ENCODE measurements at places on chromosomes 4 and X.

DNA sequence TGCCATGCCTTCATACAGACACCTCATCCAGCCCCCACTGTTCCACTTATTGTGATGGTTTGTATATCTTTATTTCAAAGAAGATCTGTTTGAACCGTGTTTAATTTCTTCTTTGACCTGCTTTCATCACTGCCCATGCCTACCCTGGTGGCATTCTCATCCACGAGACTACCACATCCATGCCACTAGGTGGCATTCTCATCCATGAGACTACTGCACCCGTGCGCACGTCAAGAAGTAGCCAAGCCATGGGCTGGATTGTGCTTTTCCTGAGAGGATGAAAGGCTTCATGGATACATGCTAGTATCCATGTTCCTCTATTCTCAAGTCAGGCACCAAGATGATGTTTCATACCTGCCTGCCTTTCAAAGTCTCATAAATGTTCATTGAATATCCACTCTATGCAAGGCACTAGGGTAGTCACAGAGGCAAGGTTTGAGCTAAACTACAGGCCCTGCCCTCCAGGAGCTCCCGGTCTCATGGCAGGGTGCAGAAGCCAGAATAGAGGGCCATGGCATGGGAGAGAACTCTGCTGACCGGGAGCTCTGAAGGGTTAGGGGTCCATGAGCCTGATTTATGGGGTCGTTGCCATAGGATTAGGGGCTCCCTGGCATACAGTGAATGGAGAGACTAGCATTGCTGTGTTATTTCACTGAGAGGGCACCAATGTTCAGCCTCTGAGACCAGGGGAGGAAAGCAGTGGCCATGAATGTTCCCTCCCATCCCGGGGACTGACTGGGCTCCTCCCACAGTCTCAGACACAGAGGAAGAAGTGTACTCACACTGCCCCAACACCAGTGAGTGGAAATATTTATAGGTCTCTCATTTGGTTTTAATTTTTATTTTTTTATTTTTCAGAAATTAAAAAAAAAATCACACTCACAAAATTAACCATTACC lies 24.8 kb upstream of the EOLA2 start:
- DNase-seq = peak; percentile 72

- no peak for DNase-seq
Measured at GRCh38 chrX:68048774-68049173, 384.5 kb downstream of the OPHN1 start.

- DNase-seq = peak; percentile 81
Measured at GRCh38 chr4:155809835-155810234, 51.0 kb downstream of the GUCY1B1 start.

- DNase-seq = no peak
Measured at GRCh38 chr4:169615467-169616106, 3.2 kb upstream of the NEK1 start.

DNA sequence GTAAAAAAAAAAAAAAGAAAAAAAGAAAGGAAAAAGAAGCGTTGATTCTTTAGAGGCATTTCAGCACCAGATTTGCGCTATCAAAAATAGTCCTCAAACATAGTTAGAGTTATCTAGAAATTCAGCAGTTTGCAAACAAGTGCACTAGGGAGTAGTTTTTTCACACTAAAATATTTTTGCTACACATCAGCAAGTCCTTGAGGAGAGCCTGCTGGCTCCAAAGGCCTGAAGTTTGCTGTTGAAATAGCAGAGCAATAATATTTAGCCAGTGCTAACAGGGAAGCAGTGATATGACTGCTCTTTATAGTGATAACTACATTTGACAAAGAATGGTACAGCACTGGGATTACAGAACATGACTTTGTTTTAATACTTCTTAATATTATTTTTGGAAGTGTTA lies 472.2 kb downstream of the PCDH7 start:
- no peak for DNase-seq

DNA sequence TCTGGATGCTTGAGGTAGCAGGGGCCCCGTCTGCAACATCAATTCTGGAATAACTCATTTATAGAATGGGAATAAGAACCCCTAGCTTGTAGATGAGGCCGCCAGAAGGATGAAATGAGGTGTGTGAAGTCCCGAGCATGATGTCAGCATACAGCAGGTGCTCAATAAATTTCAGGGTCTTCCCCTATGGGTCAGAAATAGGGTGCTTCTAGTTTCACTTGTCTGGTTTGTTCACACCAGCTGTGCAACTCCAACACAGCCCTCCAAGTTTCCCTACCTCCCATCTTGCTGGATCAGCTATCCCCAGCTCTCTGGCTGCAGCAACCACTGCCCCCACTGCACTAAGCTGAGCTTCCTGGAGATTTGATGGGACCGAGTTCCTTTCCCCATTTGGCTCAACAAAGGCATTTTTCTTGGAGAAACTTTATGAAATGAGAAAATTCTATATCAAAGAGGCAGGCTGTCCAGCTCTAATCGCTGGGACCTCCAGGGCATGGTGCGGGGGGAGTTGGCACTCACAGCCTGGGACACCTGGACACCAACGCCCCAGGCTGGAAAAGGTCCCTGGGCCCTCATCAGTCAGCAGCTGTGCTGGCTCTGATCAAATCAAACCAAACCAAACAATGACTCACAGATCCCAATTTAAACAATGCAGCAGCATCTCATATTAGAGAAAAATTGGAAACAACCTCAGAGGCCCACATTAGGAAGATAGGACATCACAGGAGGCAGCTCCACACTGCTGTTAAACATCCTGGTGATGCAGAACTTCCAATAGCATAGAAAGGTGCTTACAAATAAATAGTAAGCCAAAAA lies 13.3 kb downstream of the SLC2A9 start:
- DNase-seq = no peak

- no peak for DNase-seq
Measured at GRCh38 chrX:149223854-149224253, 281.3 kb downstream of the IDS start.

DNA sequence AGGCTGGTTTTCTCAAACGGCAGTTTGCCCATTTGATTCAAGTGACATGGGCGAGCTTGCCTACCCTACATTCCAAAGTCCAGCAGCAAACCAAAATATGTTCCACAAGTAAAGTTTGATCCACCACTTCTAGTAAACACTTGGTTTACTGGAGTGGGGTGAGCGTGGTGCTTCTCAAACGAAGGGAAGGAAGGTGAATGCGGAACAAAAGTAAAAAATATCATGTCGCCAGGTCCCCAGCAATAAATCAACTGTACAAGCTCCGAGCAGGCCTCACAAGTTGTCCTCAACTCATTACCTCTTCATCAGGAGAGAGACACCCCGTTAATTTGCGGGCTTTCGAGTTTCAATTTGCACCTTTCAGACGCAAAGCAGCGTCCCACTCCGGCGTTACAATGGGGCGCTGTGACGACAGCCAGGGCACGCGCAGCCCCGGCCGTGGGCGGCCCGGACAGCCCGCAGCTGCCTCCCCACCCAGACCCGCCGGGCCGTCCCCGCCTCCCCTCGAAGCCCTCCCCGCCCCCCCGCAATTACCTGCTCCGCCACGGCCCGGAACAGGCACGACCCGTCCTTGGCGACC lies 1.0 kb downstream of the OTUD4 start:
- DNase-seq = peak; percentile 23

DNA sequence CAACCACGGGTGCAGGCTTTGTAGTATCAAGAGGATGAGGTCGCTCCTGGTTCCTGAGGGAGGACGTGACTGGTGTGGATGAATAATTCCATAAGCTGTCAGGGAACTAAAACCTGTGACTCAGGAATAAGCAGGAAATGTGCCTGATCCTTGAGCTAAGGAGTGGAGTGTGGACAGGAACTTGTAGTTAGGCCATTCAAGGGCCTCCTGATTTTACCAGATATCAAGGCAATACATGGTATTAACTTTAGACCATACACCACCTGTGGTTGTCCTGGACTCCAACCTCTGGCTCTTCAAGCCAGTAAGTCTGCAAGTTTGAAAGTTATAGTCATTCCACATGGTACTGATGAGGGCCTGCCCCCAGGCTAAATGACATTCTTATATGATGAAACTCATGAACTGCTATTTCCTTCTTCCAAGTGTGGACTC lies 12.1 kb upstream of the ING2 start:
- DNase-seq = no peak

DNA sequence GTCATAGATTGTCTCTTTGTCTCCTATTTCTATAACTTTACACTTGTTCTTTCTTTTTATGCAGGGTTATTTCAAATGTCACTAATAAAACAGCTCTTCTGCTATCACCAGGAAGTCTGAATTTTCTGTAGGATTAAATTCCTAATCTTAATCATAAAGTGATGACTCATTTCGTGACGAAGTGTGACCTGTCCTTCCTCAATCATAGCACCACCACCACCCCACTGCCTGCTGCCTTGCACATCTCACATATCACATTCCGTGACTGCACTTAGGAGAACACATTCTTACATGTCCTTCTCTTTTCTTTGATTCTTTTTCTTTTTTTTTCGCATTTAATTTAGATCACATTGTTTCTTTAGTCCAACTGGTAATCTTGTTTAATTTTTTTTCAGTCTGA lies 57.7 kb upstream of the UGT2B7 start:
- no peak for DNase-seq

DNA sequence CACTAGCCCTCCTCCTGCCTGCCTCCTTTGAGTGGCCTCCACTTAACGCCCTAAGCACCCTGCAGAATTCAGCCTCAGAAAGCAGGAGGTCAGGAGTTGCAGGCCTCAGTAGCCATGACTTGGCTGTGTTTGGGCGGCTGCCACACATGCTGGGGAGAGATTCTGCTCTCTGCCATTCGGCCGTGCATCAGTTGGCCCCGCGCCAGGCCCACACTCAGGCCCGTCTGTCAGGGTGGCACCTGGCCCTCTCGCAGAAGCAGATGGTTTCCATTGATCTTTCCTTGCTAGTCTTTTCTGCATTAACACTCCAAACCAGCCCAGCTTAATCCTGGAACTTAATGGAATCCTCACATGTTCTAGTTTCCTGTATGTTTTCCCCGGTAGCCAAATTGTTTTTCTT lies 30.7 kb upstream of the ATP6AP2 start:
- no peak for DNase-seq

GRCh38 chr4:14908635-14909034 lies 93.6 kb upstream of the CPEB2 start:
- DNase-seq = no peak

GRCh38 chr4:128241425-128241913 lies 46.1 kb downstream of the PGRMC2 start:
- DNase-seq = peak; percentile 13

GRCh38 chrX:152918707-152919106 lies 20.8 kb downstream of the ZNF185 start:
- DNase-seq = no peak

All from NCI-H460 (cell line).